ENCODE measurements at places on chromosomes 3 and 15.

DNA sequence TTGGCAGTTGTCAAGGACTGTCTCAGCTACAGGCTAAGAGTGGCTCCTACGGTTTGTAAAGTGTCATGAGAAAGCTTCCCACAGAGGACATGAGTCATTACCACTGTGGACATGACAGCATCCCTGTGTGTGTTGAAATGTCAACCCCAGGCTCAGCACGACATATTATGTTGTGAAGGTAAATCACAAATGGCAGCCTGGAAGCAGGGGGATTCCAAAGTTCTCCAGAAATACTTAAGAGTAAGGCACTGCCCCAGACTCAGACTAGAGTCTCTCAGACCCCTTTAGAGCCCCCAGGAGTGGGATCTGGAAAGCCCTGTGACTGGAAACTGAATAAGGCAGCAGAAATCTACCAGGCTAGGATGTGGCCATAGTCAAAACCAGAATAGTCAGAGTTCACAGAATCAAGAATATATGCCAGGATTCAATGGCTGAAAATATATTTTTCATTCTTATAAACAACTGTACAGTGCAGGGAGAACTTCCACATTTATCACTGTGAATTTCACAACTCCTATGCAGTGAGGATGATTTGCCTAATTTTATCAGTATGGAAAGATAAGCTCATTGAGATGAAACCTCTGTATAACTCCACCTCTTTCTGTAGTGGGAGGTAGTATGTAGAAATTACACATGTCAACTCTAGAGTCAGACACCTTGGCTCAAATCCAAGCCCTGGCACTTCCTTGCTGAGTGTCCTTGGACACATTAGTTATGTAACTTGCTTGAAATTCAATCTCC is 237.1 kb upstream of the CFAP20DC start:
- DNase-seq: peak; percentile 4

DNA sequence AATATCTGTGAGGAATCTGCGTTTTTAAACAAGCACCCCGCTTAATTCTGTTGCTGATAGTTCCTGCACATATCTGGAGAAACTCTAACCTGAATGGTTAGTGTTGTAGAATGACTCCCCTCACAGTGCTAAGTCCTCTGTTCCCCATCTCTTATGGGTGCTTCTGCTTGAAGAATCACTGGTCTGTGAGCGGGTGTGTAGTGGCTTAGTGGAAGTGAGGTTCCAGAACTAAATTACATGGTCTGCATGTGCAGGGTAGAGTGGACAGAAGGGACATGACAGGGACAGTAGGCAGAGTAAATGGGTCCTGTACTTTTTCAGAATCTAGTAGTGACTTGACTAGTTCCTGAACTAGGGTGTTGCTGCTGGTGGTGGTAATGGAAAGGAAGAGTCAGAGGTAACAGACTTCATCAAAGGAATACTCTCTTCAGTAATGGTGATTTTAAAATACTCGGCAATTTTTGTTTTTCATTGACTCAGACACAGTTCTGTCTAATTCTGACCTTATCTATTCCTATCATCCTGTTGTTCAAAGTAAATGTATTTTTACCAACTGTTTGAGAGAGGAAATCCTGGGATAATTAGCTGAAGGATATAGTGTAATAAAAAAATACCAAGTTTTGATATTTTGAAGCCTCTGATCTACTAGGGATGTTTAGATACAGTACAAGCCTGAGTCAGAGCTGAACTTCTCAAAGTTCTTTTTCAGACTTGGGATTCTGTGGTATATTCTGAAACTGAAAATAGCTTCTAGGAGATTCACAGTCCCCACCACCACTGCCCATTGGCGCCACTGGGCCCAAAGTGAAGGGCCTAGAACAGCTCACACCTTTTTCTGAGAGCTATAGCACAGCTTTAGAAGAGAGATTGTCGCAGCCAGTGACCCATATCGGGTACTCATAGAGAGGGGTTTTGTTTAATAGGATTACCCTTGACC is 55.5 kb downstream of the FNDC3B start:
- DNase-seq: no peak

DNA sequence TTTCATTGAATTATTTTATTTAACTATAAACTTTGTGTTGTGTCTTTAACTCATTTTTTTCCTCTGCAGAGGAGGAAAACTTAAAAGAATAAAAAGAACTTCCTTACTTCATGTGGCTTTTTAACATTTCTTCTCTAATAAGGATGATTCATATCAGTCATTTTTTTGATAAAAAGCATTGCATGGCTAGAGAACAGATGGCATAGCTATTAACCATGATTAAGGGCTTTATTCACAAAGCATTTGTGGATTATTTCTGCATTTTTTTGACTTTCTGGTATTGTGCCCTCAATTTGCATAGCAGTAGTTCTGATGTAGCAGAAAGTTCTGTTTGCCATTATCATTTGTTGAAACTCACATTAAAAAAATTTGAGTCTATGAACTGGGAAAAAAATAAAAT is 540.8 kb downstream of the SI start:
- DNase-seq: no peak

GRCh38 chr3:155519078-155519477 is 225.6 kb upstream of the STRIT1 start:
- no peak for DNase-seq

GRCh38 chr3:31373681-31374080 is 159.0 kb upstream of the STT3B start:
- DNase-seq: no peak

- DNase-seq: no peak
These were observed 319.2 kb downstream of the SLC9A9 start for GRCh38 chr3:143529018-143529478.

- DNase-seq: no peak
These were observed 256.0 kb upstream of the STAC start for GRCh38 chr3:36124118-36124796.

- DNase-seq: no peak
These were observed 139.4 kb upstream of the TP63 start for GRCh38 chr3:189491831-189492230.

DNA sequence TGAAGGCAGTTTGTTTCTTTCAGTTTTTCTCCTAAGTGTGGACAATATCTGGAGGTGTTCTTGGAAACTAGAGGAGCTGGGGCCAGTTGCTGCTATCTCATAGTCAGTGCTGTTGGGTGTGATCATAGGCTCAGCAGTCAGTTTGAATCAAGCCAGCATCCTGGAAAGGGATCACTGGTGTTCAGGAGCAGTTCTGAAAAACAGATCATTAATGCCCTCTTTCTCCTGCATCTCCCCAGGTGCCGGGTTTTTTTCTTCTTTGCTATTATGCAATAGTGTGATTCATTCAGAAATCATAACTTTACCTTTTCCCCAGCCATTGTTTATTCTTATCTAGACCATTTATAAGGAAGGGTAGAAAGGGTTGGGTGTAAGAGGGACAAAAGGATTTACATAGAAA is 24.0 kb downstream of the LNP1 start:
- DNase-seq: no peak

DNA sequence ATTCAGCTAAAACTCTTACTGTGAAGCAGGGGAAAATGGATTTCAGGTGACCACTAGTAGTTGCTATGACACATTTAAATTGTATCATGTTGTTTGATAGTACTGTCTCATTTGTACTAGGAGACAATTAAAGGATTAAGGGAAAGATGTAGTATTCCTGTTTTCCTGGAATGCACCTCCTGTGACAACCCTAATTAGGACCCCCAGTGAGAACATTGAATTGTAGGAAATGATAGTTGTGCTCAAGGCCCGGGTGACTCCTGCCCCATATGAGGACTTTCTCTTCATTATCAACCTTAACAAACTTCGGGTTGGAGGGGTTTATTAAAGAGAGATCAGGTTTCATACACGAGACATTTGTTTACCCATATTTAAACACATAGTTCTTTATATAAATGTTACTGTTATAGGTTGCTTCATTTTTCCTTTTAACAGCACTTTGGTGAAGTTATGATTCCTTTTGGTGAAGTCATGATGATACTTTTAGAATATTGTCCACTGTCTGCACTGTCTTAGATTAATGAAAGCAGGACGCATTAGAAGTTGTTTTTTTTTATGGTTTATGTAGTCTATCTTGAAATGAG is 392.6 kb upstream of the NAALADL2 start:
- DNase-seq: no peak

DNA sequence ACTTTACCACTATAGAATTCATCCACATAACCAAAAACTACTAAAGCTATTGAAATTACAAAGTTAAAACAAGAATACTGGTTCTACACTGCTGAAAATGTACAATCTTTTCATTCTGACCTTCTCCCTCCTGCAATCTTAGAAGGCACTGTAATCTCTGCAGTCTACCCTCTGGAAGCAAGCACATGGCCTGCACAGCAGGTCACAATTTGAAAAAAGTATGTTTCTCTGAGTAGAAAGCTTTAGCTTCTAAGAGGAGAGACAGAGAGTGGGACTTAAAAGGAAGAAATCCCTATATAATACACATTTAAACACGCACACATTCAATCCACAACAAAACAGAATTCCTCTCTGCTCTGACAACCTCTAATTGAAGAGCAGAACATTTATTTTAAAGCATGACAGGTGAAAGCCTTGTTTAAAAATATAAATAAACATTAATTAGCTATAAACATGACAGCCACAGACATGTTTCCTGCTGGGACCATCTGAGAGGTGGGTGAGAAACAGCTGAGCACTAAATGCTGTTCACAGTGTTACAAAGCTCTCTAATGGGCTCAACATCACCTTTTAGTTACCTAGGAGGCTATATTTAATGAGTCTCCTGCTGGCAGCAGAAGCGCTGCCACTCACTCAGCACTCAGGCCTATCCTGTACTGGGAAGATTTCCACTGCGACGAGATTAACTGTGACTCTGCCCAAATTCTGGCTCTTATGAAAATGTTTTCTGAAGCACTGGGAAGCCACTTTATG is 447.4 kb downstream of the AGBL1 start:
- peak; percentile 33 for DNase-seq

DNA sequence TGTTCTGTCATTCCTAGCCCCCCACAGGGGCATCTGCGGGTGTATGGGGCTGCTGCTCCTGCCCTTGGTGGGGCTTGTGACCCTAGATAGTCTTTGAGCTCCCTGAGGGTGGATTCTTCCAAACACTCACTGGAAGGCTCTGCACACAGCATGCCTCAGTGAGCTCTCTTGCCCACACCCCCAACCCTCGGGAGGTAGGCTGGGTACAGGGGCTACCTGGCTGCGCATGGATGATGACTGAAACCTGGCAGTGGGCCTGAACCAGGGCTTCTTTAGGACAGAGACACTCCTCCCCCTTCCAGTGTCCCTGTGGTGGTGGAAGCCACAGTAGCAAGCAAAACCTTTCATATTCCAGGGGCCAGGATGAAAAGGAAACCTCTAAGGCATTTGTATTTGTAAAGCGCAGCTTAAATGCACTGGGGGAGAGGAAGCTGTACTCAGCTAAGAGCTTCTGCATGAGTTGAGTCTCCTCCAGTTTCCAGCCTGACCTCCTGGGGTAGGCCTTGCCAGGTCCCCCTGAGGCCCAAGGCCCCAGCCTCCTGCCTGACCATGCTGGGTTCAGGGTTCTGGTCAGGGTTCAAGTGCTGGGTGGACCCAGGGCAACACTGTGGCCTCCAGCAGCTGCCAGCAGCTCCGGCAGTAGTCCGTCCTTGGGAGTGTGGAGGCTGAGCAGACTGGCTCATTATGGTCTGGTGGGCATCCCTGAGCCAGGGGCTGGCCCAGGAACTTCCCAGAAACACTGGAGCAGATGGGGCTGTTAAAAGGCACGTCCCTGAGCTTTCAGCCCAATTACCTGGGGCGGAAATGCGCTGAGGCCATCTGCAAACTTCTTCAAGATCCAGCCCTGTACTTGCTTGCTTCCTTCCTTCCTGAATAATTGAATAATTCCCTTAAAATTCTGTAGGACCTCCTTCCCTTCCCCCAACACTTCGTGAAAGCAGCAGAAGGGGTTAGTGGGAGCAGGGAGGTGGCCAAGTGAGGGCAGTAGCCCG is 89.7 kb downstream of the HMG20A start:
- no peak for DNase-seq

- DNase-seq: no peak
These were observed 286.2 kb upstream of the STT3B start for GRCh38 chr3:31246293-31247062.

DNA sequence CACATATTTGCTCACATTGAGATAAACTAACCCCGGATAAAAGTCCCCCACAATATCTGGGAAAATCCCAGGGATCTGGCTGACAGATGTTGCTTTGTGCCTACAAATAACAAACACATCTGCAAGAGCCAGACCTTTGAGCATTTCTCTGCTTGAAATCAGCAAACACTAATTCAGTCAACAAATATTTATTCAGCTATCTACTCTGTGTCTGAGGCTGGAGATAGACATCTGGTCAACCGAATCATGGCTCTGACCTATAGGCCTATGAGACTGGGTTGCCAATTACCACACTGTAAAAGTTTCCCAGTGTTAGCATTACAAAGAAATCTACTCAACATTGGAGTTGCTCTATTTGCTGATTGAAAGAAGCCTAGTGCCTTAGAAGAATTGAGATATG is 201.1 kb upstream of the CADPS start:
- no peak for DNase-seq

- no peak for DNase-seq
These were observed 553.7 kb downstream of the PDCD6IP start for GRCh38 chr3:34351882-34352777.

- DNase-seq: no peak
These were observed 111.2 kb downstream of the RAP2B start for GRCh38 chr3:153273217-153273616.

DNA sequence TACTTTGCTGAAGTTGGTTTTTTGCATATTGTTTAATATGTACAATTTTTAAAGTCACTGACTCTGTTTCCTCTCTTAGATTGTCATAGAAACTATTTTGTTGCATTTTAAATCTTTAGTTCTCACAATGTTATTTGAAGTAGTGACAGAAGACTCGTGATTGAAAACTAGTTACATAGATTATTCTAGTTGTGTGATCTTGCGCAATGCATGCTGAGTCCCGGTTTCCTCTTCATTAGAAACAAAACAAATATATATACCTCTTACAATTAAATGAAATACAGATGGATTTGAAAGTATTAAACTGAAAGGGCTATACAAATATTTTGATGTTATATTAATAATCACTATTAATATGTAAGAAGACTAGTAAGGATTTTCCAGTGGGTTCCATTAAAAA is 333.0 kb downstream of the LPP start:
- DNase-seq: no peak
